Jurkat, Clone E6-1 (cell line): ENCODE measurements at places on chromosomes 3 and 15.

DNA sequence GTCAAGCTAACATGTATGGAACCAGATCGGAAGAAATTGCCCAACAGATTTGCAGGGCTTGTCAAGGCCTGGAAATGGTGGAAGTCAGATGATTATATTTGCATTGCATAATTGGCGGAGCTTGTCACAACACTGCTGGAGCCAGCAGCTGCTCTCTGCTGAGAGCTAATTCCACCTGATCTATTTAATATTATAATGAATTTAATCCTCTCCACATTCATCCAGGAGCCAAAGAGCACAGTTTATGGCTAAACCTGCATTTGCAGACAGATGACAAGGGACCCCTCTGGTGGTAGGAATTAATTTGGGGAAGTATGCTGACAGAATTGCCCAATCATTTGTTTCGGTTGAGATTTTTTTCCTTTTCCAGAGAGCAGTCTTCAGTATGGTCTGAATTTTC lies 730.2 kb downstream of the TUSC7 start:
- DNase-seq = no peak

DNA sequence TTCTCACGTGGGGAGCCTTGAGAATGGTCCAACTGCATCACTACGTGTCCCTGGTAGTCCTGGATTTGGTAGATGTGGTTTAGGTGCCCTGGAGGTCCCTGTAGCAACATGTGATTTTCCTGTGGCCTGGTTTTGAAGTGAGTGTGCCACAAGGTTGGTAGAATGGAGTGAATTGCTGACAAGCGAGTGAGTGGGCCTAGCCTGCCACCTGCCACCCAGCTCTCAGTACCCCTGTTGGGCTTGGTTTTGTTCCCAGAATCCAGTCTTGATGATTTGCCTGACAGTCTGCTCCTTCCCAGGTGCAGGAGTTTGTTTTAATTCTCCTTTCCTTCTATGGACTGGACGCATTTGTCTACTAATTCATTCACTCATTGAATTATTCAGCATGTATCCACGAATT lies 19.4 kb downstream of the RPLP1 start:
- no peak for DNase-seq

GRCh38 chr3:190709351-190709773 lies 153.1 kb downstream of the GMNC start:
- no peak for DNase-seq

DNA sequence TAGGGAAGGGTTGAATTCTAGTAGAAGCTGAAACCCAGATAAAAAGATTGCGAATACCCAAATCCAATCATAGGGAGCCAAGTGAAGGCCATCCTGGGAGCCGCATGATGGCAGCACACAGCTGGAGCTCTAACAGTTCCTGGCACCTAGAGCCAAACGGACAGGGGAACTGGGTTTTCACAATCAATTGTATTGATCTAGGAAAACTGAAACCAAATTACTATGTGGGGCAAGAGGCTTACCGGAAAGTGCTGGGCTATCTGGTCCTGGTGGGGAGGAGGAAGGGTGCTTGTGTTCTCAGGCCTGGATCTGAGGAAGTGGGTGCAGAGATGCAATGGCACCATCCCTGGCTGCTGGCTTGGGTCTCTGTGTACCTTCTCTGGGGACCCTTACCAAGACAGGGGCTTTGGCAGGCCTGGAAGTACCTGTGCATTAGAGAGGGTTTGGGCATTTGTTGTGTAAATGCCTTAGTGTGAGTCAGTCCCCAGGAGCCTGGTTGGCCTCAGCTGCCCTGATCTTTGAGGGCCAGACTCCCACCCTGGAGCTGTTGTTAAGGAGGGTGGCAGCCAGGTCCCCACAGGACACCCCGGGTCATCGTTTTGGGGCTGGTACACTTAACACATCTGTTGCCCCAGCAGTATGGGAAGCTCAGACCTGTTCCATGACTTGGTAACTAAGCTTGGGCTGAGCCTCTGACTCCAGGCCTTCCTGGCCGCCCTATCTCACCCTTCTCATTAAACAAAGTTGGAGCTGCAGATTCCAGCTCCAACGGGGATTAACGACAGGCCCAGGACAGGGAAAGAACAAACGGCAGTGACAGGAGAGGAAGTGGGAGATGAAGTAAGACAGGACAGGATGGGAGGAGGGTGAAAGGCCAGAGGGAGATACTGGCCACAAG lies 8.9 kb upstream of the FURIN start:
- no peak for DNase-seq

DNA sequence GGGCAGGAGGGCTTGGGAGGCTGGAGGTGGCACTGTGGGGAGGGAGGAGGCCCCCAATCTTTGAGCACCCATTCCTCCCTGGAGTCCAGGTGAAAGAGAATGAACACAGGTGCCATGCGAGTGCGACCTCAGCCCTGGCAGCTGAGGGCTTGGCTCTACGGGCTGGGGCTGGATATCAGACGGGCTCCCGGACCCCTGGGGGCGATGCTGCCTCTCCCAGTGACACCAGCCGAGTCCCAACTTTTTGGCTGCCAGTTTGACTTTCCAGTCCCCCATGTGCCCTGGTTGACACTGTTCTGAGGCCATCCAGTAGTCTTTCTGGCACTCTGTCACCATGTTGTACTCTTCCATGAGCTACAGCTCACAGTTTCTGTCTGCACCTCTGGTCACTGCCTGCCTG lies 1.2 kb downstream of the VILL start:
- DNase-seq = no peak

DNA sequence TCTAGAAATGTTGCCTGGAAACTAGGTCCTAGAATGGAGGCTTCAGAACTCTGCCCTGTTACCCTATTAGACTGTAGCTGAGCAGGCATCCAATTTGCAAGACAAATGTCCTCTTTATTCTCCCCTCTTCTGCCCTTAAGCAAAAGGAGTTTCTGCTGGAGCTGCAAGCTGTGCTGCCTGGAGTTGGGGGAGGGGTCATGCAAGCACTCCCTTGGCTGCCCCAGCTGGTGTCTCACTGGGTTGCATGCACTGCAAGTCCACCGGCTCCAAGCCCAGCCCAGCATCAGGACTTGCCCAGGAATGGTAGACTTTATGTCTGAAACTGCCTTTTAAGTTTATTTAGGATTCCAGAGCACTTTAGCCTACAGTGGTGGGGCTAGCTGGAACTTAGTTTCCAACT lies 15.7 kb upstream of the RBP2 start:
- no peak for DNase-seq

- DNase-seq = no peak
Observed at GRCh38 chr3:4786431-4786830, 192.8 kb upstream of the BHLHE40 start.

GRCh38 chr3:170232266-170232665 lies 10.0 kb downstream of the PRKCI start:
- no peak for DNase-seq

- DNase-seq = no peak
Observed at GRCh38 chr15:74278207-74278606, 42.1 kb downstream of the CCDC33 start.

DNA sequence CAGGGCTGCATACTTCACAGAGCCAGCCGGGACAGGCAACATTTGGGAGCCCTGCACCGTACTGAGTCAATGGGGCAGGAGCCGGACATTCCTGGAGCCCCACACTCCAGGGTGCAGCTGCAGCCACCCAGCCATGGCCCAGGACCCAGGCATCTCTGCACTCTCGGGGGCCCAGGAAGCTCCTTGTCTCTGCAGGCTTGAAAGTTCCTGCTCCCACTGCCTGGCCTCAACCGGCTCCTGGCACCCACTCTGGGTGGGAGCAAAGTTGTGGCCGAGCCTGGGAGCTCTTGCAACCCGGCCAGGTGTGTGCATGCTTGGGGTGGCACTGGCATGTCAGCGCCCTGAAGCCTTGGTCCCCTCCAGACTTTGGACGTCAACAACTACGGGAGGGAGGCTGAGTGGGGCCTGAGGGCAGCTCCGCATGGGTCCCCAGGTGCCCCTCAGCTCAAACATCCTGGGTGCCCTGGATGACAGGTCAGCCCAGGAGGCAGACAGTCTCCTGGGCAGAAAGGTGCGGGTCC lies 833.5 kb upstream of the CADM2 start:
- no peak for DNase-seq

GRCh38 chr3:141083836-141084649 lies 32.9 kb downstream of the SPSB4 start:
- DNase-seq = no peak

DNA sequence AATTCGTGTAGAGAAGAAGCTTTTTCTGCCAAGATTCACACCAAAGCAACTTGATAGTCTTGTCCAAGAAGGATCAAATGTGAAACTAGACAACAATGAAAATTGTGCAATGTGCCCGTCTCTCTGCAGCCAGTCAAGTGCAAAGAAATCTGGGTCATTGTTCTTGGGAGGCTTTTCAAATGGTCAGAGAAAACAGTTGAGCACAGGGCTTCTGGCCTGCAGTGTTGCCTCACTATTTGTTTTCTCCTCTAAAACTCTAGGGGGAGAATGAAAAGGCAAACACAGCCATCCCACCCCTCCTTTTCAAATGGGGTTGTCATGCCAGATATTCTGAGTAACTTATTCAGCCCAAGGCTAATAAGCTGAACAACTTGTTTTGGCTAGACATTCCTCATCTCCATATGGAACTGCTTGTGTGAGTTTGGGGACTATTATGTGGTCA lies 417.6 kb upstream of the CDIN1 start:
- no peak for DNase-seq

GRCh38 chr3:146277953-146278631 lies 27.2 kb upstream of the PLSCR4 start:
- no peak for DNase-seq

- DNase-seq = no peak
Observed at GRCh38 chr15:85004550-85004949, 22.9 kb downstream of the PDE8A start.
